Stimulated activated CD8-positive, alpha-beta memory T cell treated with anti-CD3 and anti-CD28 coated beads, Interleukin-15, amount 100 ng/mL, for 4 hours (primary cell): ENCODE measurements at places on chromosomes 13 and 19.

GRCh38 chr13:32636711-32637110 is 50.5 kb downstream of the PDS5B start:
- DNase-seq: no peak

DNA sequence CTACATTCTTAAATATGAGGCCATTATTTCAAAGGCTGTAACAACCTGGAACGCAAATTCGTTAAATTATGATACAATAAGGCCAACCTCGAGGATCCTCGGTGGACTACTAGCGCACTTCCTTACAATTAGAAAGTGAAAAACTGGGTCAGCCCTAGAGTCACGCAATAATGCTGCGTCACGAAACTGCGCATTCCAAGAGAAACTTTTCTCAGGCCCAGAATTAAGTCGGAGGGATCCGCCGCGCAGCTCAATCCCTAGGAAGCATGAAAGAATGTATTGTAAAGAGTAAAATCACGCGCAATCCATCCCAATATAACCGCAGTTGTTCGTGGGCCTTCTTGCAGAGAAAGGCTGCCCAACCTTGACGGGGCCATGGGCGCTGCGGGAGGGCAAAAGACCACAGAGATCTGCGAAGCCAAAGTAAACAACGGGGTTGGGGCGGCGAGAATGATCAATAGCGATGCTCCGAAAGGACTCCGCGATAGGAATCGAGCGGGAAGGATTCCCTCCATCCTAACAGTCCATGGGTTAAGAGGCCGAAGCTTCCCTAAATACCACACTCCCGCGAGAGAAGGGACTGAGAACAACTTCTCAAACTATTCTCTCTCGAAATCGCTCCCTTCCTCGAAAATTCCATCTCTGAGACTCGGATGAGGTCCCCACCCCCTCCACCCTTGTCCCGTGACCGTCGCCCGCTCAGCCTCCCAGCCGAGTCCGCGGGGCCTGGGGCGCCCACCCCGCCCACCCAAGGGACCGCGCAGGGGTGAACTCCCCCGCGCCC is 564 bp downstream of the SPART start:
- no peak for DNase-seq

- no peak for DNase-seq
Measured at GRCh38 chr19:41175801-41176777, 16.9 kb upstream of the CYP2S1 start.

DNA sequence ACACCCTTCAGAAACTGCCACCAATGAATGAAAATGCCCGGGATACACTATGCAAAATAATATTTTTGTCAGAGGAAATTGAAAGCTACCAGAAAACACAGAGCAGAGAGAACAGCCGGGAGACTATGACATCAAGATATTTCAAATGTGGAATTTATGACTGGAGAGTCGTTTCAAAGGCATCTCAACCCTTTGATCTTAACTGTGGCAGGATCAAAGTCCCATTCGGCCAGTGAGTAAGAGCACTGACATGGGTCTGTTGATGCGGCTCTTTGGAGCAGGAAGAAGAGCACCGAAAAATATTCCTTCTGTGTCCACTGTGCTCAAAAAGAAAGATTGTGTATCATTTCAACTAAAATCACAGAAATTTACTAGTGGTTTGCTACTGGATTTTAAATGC is 201.9 kb downstream of the RFC3 start:
- DNase-seq: no peak

- DNase-seq: no peak
Measured at GRCh38 chr13:42405665-42406390, 133.9 kb downstream of the AKAP11 start.

DNA sequence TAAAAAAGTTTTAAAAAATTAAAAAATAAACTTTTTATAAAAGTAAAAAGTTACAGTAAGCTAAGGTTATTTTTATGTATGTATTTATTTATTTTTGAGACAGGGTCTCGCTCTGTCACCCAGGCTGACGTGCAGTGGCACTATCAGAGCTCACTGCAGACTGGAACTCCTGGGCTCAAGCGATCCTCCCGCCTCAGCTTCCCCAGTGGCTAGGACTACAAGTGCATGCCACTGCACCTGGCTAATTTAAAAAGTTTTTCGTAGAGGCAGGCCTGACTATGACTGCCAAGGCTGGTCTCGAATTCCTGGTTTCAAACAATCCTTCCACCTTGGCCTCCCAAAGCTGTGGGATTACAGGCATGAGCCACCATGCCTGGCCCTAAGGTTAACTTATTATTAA is 64.1 kb downstream of the CDADC1 start:
- DNase-seq: no peak

GRCh38 chr13:45162821-45163220 is 38.0 kb downstream of the KCTD4 start:
- no peak for DNase-seq

GRCh38 chr13:113064534-113065405 is 40.8 kb upstream of the F7 start:
- no peak for DNase-seq

GRCh38 chr13:114259374-114259773 is 22.0 kb upstream of the UPF3A start:
- DNase-seq: no peak

DNA sequence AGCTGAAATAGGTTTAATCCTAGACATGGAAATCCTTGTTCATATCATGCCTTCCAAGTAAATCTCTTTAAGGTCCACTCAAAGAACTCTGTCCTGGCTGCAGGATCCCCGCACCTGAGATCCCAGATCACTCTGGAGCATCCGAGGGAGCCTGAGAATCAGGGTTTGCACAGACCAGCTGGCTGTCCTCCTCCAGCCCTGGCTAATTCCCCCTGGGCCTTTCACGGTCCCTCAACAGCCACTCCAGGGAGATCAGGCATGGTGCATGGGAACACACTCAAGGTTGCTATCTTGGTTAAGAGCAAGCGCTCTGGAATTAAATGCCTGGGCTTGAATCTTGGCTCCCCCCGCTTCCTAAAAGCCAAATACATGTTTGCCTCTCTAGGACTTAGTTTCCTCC is 130.8 kb downstream of the IRS2 start:
- DNase-seq: no peak

- no peak for DNase-seq
Measured at GRCh38 chr19:38708413-38709024, 35.8 kb downstream of the CAPN12 start.

DNA sequence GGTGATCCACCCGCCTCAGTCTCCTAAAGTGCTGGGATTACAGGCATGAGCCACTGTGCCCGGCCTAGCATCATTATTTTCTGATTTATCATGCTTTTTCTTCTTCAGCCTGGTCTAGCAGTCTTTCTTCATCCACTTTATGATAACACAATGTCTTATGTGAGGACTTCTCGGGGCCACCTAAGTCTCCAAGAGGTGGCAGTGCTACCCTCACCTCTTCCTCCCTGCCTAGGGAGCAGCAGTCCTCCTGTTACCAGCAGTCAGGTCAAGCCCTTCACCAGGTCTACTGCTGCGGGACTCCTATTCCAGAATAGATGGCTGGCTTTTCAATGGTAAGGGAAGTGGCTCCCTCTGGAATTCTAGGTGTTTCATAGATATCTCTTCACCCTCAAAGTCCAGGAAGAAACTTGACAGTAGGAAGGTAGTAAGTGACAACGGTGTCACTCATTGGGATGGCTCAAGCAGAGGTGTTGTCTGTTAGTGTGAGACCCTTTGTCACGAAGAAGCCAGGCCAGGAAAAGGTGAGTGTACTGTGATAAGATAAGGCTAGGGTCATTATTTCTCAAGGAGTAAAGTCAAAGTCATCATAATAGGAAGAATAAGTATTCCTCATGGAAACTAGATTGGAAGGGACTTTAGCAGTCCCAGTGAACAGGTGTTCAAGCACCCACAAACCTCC is 164.0 kb downstream of the KLF5 start:
- DNase-seq: no peak

GRCh38 chr13:96806746-96807145 is 187.5 kb downstream of the OXGR1 start:
- no peak for DNase-seq

- DNase-seq: no peak
Measured at GRCh38 chr19:1249990-1250436, 1.6 kb downstream of the MIDN start.

GRCh38 chr13:44710576-44710975 is 134.4 kb upstream of the TSC22D1 start:
- DNase-seq: no peak

DNA sequence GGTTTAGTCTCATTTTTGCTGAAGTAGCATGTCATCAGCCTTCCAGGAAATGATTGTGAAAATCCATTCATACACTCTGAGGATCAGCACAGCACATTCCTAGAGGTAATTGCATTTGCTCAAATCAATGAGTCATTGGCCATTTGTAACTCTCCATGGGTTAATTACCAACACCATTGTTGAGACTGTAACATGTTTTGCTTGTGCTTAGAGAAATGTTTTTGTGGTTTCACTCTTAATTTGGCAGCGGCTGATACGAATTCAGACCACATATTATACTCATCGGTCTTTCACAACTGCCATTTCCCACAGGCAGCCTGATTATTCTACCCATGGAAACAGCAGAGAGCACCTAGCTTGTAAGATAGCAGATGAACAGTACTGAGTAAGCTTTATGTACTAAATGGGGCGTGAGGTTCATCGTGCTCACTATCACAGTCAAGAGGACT is 110.3 kb downstream of the NHLRC3 start:
- no peak for DNase-seq
